GM06990 (cell line): ENCODE measurements at places on chromosomes 5 and 9.

- peak; percentile 77 for DNase-seq
Measured at GRCh38 chr5:56669534-56670483, 145.5 kb upstream of the MAP3K1 start.

GRCh38 chr5:107874795-107875194 lies 204.1 kb upstream of the EFNA5 start:
- DNase-seq: no peak

- no peak for DNase-seq
Measured at GRCh38 chr9:14372437-14373335, 58.7 kb upstream of the NFIB start.

DNA sequence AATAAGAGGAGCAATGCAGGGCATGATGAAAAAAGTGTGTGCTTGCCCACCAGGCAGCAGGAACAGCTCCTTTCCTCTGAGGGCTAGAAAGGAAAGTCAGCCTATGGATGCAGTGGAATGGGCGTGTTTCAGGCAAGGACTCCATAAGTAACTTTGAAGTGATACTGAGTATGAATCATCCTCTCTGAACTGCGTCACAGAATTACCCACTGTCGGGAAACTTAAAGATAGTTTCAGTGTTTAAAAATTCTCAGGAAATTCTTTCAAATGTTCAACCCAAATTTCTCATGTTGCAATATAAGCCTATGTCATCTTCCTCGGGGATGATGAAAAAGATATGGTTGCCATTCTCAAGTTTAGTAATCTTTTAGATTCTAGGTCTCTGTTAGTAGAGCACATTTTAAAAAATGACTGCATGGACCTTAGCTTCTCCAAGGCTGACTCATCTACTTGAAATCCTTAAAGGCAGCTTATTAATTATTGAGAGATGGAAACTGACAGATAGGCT lies 27.7 kb downstream of the PTCD2 start:
- no peak for DNase-seq

DNA sequence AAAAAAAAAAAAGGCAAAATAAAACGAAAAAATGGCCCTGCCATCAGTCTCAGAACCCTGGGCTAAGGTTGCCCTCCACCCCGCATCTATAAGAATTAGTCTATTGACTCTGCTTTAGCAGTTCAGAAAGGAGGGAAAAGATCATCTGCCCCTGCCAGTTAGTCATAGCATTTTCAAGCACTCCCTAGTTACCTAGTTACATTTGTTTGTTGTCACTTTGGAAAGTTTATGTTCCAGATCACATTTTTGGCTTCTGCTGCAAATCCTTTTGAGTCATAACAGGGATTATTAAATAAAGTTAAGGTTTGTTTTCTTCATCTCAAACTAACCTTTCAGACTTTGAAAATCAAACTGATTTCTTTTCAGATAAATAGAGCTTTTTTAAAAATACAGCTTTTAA lies 52.1 kb downstream of the AQP7 start:
- DNase-seq: no peak
